ENCODE measurements at places on chromosomes 7 and 10. TPM values are rescaled to one million over a fixed set of nuclear protein-coding genes. Genes with fewer than 3 reads are reported as not detected.

The TBX20 gene
- total RNA-seq, result not detected

The VIPR2 gene
- total RNA-seq, result 3.2 TPM

DNA sequence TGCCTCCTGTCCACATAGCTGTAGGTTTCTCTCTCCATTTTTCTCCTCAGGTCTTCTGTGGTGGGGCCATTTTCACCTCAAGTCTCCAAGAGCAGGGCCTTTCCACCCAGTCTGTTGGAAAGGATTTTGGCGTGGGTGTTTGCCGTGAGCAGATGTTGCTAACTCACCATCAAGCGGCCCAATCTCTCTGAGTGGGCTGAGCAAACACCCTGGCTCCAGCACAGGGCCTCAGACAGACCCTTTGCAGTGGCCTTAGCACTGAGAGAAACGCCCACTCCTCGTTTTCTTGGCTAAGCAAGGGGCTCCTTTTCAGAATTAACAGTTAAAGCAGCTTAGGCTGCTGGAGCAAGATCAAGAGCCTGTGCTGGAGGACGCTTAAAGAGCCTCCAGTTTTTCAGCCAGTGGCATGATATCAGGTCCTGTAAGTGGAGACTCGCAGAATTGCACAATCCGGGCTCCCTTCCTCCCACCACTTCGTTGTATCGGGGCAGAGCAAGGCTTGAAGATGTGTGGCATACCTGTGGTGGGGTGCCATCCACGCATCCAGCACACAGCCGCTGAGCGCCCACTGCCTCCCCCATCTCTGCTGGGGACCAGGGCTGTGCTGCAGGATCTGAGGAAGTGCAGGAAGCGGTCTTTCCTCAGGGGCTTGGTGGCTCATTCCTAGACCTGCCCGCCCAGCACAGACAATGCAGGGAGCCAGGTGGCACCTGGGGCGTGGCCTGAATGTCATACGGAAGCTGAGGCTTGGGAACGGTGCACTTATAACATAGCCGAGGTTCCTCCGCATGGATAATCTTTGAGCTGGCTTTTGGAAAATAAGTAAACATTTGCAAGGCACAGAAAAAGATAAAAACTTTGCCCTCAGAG lies 142.7 kb downstream of the ADARB2 start:
- DNase-seq, result no peak

DNA sequence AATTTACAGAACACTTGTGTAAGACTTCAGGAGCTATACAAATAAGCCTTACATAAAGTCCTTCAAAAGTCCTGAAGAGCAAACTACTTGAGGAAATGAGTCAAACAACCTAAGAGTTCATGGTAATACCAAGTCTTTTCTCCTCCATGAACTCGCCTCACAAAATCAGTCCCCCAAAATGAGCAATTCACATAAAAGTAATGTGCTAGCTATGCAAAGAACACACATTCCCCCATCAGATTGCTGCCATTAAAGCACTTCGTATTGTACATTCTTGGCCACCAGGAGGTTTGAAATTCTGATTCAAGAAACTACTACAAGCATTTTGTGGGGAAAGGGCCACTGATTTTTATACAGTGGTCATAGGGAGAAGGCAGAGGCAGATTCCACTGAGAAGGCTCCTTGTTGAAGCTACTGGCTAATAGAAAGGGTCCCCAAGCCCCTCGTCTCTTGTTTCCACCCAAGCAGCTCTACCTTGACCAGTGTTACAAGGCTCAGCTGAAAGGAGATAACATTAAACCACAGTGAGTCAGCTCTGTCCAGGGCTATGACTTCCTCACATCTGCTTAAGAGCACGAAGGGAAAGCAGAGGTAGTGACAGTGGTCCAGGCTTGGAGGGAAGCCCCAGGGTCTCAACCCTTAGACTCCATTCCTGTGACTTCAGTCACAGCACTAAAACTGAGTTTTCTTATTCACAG lies 115.2 kb upstream of the CDK1 start:
- DNase-seq, result no peak

- DNase-seq, result no peak
Observed at GRCh38 chr10:47206449-47207280, 93.3 kb upstream of the GDF10 start.

Measured in transverse colon (tissue), 4 donors.